ENCODE measurements at places on chromosomes 6 and 20. TPM values are rescaled to one million over a fixed set of nuclear protein-coding genes. Genes with fewer than 3 reads are reported as not detected.
A peak's percentile ranks its signal among the peaks of the same experiment; 100 is the strongest.

Gene MEI4
- total RNA-seq: not detected

GRCh38 chr6:4612636-4613171, 163.5 kb upstream of the CDYL start:
- peaks cover 3% of the 10 kb centered on the region for H3K4me1 ChIP-seq
- no peaks in the 10 kb centered on the region for H3K27me3 ChIP-seq
- no peak for DNase-seq
- no peak overlapping the region for H3K27ac ChIP-seq
- H3K4me3 ChIP-seq: no peak overlapping the region
- H3K36me3 ChIP-seq: no peaks in the 10 kb centered on the region

DNA sequence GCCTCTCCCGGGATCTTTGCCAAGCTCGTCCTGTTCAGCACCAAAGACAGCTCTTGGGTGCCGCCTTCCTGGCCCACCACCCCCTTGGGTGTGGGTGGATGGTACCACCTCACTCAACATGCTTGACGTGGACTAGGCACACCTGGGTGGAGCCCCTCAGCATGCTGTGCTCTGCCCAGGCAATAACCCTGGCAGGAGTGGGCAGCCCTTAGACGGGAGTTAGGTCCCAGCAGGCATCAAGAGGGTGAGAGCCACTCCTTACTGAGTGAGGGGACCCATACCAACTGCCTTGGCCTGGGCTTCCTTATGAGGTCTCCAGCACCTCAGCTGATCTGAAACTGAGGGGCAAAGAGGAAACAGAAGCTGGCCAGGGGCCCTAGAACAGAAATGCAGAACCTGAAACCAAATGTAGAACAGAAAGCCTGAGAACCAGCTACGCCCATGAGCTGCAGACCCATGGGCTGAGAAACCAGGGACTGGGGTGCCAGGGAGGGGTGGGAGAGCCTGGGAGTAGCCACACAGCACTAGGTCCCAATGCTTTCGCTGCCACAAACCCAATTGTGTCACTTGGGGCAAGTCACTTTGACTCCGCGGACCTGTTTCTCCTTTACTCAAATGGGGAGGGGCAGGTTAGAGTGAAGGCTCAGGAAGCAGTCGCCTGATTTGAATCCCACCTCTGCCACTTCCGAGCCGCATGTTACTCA, 2.0 kb downstream of the FGD2 start:
- H3K36me3 ChIP-seq: peaks cover 18% of the 10 kb centered on the region
- no peaks in the 10 kb centered on the region for H3K4me1 ChIP-seq
- no peaks in the 10 kb centered on the region for H3K27me3 ChIP-seq

DNA sequence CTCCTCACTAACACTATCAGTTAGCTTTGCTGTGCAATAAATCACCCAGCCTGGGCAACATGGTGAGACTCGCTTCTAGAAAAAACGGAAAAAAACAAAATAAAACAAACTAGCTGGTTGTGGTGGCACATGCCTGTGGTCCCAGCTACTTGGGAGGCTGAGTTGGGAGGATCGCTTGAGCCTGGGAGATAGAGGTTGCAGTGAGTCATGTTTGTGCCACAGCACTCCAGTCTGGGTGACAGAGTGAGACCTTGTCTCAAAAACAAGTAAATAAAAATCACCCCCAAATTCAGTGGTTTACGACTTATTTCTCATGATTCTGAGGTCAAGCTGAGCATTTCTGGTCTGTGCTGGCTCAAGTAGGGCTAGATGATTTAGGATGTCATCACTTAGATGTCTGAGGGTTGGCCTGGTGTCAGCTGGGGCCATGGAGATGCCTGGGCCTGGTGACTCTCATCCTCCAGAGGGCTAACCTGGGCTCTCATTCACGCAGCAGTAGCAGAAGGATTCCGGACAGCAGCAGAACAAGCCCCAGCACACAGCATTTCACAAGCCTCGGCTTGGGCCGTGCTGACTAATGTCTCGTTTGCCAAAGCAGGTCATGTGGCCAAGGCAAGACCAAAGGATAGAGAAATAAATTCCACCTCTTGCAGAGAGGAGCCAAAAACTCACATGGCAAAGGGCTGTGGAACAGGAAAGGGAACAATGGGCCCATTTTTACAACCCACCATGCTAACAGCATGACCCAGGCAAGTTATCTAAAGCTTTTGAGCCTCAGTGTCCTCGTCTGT, 32.5 kb downstream of the MGME1 start:
- no peaks in the 10 kb centered on the region for H3K27me3 ChIP-seq
- H3K4me1 ChIP-seq: no peaks in the 10 kb centered on the region
- H3K36me3 ChIP-seq: no peaks in the 10 kb centered on the region

DNA sequence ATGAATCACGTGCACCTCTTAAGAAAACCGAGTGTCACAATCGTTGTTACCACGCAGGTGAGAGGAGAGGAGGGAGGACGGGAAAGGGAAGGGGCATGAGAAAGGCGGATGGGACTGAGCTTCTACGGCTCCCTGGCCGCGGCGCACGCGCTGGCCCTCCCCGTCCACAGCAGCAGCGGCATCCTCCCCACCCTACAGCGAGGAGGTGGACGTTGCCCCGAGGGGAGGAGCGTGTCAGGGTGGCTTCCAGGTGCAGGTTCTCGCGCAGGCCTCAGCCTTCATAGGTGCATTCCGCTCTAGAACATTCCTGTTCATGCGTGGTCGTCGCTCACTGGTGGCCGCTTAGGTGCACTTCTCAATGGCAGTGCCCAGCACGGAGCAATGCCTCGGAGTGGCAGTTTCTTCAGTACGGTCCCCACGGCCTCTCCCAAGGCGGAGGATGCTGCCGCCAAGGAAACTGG, 29.7 kb upstream of the AFDN start:
- no peak for DNase-seq
- H3K27me3 ChIP-seq: peaks cover 6% of the 10 kb centered on the region
- H3K4me1 ChIP-seq: peaks cover 9% of the 10 kb centered on the region
- no peaks in the 10 kb centered on the region for H3K36me3 ChIP-seq

DNA sequence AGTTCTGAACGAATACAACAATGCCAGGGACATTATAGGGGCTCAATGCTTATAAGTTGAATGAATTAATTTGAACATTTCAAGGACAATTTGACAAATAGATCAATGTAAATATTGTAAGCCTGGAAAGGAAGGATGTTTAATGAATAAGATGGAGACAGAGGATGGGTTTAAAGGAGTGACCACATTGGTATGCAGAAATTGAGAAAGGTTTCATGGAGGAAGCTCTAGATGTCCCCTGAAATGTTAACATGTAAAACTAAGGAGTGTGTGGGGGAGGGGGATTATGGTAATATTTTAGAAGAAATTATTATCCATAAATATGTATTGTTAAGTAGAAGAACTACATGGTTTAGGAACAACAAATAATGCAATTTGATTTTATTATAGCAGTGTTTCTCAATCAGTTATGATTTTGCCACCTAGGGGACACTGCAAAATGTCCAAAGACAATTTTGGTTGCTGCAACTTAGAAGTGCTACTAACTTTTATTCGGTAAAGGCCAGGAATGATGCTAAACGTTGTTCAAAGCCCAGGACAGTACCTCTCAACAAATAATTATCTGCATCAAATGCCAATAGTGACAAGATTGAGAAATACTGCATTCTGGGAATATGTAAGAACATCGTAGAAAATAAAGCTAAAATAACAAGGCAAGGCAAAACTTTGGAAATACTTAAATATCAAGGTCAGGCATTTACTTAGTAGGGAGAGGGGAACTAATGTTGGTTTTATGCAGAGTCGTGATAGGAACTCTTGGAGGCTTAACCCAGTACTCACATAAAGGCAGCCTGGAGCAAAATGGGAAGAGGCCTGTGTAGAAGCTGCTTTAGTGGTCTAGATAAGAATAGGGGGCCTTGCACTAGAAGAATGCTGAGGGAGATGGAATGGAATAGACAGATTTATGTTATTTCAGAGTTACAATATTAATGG, 686.9 kb upstream of the CITED2 start:
- H3K4me1 ChIP-seq: no peaks in the 10 kb centered on the region
- H3K36me3 ChIP-seq: no peaks in the 10 kb centered on the region
- H3K4me3 ChIP-seq: no peak overlapping the region

DNA sequence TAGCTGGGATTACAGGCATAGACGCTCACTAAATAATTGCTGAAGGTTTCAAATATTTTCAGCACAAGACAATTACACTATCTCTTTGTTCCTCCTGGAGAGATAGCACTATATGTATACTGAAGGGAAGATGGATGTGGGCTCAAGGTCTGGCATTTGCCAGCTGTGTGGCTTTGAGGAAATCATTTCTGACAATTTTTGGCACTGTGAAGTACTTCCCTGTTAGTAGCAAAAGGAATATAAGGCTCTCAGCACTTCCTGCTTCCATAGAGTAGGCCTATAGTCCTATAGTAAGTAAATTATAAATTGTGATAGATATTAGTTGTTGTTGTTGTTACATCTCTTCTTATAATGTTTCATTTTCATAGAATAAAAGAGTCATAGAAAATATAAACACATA, 271.1 kb downstream of the SAMD5 start:
- DNase-seq: no peak
- no peak overlapping the region for H3K27ac ChIP-seq
- no peaks in the 10 kb centered on the region for H3K4me1 ChIP-seq

Gene C6orf163
- total RNA-seq: 4.2 TPM

Gene DUSP15
- 0.80 TPM for total RNA-seq

GRCh38 chr6:35146453-35146852, 5.3 kb upstream of the TCP11 start:
- H3K4me3 ChIP-seq: no peak overlapping the region
- no peaks in the 10 kb centered on the region for H3K27me3 ChIP-seq
- no peak overlapping the region for H3K27ac ChIP-seq
- DNase-seq: peak; percentile 59

GRCh38 chr6:147322299-147323162, 118.3 kb downstream of the STXBP5 start:
- H3K27ac ChIP-seq: peak overlapping the region; percentile 64
- H3K27me3 ChIP-seq: no peaks in the 10 kb centered on the region
- H3K36me3 ChIP-seq: peaks cover 47% of the 10 kb centered on the region
- DNase-seq: no peak
- H3K4me3 ChIP-seq: peak overlapping the region; percentile 18

GRCh38 chr6:44401138-44401537, 13.6 kb downstream of the CDC5L start:
- no peaks in the 10 kb centered on the region for H3K27me3 ChIP-seq
- no peaks in the 10 kb centered on the region for H3K4me1 ChIP-seq
- H3K4me3 ChIP-seq: no peak overlapping the region
- no peak overlapping the region for H3K27ac ChIP-seq
- no peak for DNase-seq
- H3K36me3 ChIP-seq: peaks cover 88% of the 10 kb centered on the region

DNA sequence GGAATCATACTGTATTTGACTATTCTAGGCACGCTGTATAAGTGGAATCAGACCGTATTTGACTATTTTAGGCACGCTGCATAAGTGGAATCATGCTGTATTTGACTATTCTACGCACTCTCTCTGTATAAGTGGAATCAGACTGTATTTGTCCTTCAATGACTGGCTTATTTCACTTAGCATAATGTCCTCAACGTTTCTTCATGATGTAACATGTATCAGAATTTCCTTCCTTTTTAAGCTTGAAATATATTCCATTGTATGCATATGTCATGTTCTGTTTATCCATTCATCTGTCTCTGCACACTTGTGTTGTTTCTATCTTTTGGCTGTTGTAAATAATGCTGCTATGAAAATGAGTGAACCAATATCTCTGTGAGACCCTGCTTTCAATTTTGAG, 5.7 kb downstream of the CCDC170 start:
- no peak for DNase-seq
- H3K4me1 ChIP-seq: peaks cover 2% of the 10 kb centered on the region
- no peak overlapping the region for H3K4me3 ChIP-seq
- peaks cover 5% of the 10 kb centered on the region for H3K27me3 ChIP-seq

DNA sequence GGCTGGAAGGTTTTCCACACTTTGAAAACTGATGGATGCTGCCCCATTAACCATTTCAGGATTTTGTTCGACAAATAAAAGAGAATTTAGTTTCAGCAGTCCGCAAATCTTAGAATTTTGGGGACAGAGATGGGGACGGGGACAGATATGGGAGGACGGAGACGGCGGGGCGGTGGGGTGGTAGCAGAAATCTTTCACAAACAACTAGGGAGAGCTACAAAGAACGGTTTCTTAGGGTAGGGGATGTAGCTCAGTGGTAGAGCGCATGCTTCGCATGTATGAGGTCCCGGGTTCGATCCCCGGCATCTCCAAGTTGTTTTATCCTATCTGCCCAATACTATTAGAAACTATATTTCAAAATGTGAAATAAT, 15.1 kb downstream of the HMGN4 start:
- H3K4me1 ChIP-seq: peaks cover 17% of the 10 kb centered on the region
- H3K4me3 ChIP-seq: peak overlapping the region; percentile 55
- no peaks in the 10 kb centered on the region for H3K36me3 ChIP-seq
- peak; percentile 64 for DNase-seq
- H3K27ac ChIP-seq: peak overlapping the region; percentile 51
- H3K27me3 ChIP-seq: no peaks in the 10 kb centered on the region

DNA sequence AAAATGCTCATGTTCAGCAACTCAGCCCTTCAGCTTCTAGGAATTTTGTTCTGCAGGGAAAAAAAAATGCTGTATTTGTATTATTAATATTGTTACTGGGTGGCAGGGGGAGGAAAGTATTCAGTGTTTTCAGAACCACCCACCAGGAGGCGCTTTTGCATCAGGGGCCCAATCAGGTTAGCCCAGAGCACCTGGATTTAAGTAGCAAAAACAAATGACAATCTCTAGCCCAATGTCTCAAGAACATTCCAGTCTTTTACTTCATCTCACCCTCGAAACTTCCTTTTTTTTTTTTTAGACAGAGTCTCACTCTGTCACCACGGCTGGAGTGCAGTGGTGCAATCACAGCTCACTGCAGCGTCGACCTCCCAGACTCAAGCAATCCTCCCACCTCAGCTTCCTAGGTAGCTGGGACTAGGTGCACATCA, 635 bp upstream of the C20orf203 start:
- H3K27ac ChIP-seq: no peak overlapping the region
- H3K27me3 ChIP-seq: no peaks in the 10 kb centered on the region
- H3K4me1 ChIP-seq: peaks cover 15% of the 10 kb centered on the region
- H3K36me3 ChIP-seq: no peaks in the 10 kb centered on the region

- no peak overlapping the region for H3K4me3 ChIP-seq
- H3K4me1 ChIP-seq: no peaks in the 10 kb centered on the region
- H3K27ac ChIP-seq: no peak overlapping the region
- DNase-seq: no peak
- no peaks in the 10 kb centered on the region for H3K36me3 ChIP-seq
- H3K27me3 ChIP-seq: no peaks in the 10 kb centered on the region
Measured at GRCh38 chr6:73826571-73826970, 130.6 kb downstream of the CD109 start.

Gene SRSF12
- not detected for total RNA-seq

DNA sequence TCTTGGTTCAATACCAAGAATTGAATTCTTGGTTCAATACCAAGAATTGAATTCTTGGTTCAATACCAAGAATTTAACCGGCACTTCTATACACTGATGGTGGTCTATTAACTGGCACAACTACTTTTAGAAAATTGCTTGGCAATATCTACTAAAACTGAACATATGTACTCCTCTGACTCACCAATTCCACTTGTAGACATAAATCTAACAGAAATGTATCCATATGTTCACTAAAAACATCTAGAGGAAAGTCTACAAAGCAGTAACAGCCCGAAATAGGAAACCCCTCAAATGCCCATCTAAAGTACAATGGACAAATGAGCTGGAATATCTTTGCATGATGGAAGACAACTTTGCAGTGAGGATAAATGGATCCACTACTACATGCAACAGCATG, 71.9 kb downstream of the KIF16B start:
- H3K27me3 ChIP-seq: no peaks in the 10 kb centered on the region
- no peak overlapping the region for H3K4me3 ChIP-seq
- H3K4me1 ChIP-seq: no peaks in the 10 kb centered on the region
- DNase-seq: no peak
- H3K36me3 ChIP-seq: peaks cover 36% of the 10 kb centered on the region
- no peak overlapping the region for H3K27ac ChIP-seq

Gene PNPLA1
- 0.27 TPM for total RNA-seq

Gene PROKR2
- not detected for total RNA-seq

Measured in lower lobe of right lung (tissue), 2 donors.